Left lobe of liver (tissue), 2 donors: ENCODE measurements at places on chromosomes 16 and 17.

DNA sequence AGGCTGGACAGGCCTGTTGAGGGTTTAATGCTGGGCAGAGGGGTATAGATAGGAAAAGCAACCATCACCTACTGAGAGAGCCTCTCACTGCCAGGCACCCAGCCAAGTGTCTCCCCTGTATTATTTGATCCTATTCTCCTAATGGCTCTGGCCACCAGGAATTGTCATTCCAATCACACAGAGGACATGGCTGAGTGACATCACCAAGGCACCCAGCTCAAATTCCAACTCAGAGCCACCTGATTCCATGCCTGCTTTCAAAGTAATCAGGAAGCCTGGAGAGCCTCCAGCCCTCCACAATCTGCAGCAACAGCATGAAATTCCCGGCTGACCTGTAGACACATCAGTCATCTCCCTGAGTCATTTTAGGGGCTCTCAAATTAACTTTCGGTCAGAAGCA, 368.9 kb upstream of the C16orf82 start:
- DNase-seq, result no peak

DNA sequence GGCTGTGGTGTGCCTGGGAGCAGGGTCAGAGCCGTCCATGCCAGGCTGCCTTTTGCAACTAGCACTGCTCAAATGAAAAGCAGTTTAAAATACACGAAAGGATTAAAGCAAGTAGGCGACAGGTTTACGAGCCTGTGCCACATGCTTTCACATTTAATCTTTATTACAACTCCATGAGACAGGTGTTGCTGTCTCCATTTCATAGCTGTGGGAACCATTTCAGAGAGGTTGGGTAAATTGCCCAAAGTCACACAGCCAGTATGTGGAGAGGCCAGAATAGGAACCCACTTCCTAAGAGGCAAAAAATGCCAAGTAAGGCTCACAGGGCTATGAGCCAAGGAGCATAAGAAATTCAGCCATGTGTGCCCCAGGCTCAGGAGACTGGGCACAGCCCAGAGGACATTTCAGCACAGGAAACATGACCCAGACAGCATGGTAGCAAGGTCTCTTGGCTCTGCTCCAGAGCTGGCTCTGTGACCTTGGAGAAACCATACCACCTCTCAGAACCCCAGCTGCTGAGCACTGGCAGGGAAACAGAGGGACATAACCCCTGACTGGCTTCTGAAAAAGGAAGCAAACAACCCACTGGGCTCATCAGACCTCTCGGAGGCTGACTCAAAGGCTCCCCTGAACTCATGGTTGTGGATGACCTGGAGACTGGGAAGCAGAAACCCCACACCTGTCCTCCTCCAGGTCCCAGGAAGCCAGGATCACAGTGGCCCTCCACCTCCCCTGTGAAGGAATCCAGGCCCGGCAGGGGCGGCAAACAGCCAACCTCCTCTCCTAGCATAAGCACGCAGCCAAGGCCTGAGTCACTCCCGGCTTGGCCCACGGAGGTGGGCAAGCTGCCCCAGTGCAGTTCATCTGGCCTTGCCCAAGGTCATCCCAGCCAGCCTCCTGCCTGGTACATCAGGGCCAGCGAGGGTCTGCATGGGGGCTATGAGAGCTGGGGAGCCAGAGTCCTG, 40.3 kb upstream of the MRPS23 start:
- DNase-seq, result peak; percentile 70

GRCh38 chr16:73147958-73148357, 100.0 kb upstream of the ZFHX3 start:
- DNase-seq, result no peak

DNA sequence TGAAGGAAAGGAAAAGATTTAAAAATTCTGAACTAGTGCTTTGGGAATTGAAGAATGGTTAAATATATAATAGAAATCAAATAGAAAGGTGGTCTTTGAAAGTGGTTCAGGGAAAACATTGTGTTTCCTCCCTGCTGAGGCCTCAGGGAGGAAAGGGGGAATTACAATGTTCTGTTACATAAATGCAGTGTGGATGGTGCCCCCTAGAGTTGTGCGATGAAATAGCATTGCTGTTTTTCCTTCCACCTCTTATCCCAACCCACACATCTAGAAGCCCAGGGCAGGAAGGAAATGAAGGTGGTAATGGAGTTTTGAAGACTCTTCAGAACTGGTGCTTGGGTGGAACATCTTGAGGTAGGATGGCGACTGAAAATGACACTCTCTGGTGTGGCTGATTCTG, 6.4 kb upstream of the TOX3 start:
- no peak for DNase-seq

DNA sequence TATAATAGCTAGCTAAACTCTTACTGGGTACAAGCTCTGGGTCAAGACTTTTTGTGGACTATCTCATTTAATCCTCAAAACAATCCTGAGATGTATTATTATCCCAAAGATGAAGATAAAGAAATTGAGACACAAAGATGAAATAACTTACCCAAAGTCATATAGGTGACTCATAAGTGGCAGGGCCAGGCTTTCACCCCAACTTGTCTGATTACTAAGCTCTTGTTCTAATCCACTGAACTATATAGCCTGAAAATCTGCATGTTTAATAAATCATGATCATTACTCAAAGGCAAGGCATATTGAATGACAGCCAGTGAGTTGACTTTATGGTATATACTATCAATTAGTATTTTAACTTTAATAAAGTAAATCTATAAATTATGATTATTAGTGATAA, 77.4 kb downstream of the SKAP1 start:
- no peak for DNase-seq

GRCh38 chr16:3580686-3581085, 3.5 kb upstream of the NLRC3 start:
- no peak for DNase-seq

- DNase-seq, result peak; percentile 61
Observed at GRCh38 chr17:17313350-17313991, 10.3 kb downstream of the NT5M start.

- DNase-seq, result no peak
Observed at GRCh38 chr16:54118846-54119245, 167.7 kb downstream of the IRX3 start.

- no peak for DNase-seq
Observed at GRCh38 chr17:40382251-40382650, 17.7 kb upstream of the GJD3 start.

- DNase-seq, result no peak
Observed at GRCh38 chr16:87754535-87754934, 11.3 kb downstream of the KLHDC4 start.

DNA sequence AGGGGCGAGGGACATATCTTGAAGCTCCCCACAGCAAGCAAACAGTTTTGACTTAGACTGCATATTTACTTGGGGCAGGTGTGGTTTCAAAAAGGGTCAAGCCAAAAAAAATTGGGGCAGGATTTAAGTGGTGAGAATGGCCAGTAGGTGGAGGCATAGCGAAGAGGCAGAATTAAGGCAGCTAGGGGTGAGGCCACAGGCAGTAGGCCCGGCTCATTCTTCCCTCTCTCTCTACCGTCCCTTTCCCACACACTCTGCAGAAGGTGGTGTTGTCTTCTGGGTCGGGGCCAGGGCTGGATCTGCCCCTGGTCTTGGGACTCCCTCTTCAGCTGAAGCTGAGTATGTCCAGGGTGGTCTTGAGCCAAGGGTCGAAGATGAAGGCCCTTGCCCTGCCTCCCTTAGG, 2.6 kb downstream of the SHBG start:
- DNase-seq, result no peak

- no peak for DNase-seq
Observed at GRCh38 chr17:1729966-1730325, 5.4 kb downstream of the WDR81 start.

- DNase-seq, result no peak
Observed at GRCh38 chr17:76658242-76658662, 14.7 kb upstream of the ST6GALNAC1 start.

DNA sequence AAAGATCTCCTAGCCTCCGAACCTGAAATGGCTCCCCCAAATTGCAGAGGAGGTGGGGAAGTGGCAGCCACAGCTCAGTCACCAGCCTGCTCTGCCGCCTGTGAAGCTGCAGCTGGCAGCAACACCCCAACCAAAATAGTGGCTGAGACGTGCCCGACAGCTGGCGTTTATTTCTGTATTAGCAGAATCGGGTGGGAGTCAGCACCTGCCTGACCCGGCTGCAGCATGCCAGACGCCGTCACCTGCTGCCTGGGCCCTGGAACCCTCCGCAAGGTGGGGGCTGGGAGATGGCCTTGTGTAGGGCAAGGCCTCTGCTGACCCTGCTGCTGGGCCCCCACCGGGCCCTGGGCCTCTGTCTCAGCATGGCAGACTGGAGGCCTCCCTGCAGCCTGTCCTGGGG, 17.5 kb upstream of the PABPN1L start:
- DNase-seq, result no peak

DNA sequence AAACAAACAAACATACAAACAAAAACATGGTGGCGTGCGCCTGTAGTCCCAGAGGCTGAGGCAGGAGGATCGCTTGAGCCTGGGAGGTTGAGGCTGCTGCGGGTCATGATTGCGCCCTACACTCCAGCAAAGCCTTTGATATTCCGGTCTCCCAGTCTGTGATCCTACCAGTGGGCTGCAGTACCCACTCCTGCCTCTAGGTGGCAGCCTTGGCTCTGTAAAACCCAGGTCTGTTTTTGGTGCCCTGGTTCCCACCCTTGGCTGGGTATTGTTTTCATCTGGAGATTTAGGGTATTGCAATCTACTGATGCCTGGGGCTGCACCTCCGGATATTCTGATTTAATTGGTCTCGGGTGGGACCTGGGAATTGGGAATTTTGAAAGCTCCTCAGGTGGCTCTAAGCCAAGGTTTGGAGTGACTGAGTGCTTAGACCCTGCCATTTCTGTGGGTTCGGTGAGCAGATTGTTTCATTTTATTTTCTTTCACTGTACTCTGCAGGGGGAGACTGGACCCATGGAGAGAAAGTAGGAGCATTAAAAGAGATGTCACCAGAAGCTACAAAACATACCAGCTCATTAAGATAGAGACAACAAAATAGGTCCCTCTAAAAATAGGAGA, 40.5 kb downstream of the MYH3 start:
- peak; percentile 74 for DNase-seq

DNA sequence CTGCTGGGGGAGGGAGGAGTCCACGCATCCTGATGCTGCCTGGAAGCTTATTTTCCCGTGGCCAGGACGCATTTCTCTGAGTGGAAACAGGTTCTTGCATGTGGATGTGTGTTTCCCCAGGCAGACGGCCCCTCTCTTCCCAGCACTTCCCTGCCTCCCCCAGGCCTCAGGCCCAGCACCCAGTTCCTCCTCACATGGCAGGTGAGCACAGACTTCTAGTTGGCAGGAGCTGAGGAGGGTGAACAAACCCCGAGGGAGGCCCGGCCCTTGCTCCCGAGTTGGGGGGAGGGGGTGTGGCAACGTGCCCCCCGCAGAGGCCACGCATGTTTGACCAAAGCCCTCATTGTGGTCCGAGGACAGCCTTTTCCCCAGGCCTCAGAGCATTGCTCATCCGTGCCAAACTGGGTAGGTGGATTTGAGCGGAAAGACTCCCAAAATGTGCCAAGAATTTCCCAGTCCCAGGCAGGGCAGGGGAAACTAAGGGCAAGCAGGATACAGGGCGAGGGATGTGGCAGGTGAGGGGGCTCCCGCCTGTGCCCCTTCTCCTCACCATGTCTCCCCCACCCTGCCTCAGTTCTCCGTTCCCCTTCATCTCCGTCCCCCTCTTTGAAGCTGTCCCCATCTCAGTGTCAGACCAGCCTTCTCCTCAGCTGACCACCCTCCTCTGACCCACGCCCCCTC, 1.5 kb upstream of the SPEM1 start:
- no peak for DNase-seq

DNA sequence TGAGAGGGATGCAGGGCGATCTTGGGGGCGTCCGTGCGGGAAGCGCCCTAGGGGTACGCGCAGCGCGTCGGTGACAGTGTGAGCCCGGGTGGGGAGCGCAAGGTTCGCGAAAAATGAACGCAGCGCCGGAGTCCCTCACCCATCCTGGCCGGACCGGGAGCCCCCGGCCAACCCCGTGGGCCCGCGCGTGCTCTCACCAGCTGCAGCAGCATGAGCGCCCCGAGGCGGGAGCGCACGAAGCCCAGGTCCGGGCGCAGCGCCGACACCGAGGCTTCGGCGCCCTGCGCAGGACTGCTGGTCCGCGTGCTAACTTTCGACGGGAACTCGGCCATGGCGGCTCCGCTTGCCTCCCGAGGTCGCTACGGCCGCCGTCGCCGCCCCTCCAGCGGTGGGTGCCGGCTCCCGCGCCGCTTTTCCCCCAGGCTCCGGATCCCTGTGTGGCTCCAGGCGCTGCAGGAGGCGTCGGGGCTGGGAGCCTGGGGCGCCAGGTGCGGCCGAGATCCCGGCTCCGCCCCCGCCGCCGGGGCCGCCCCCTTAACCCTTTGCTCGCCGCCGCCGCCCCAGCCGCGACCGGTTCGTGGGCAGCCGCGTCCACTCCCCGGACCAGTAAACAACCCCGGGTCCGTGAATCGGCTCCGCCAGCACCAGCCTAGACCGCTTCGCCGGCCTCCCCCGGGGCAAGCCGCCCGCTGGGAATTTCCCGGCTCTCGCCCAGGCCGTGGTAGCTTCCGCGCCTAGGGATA, at the start of gene PLLP:
Gene PLLP (minus strand): TSS at position 464 of the 743 bp plus-strand sequence. CDS start 132 bp downstream, at position 332.
- DNase-seq, result peak; percentile 60

DNA sequence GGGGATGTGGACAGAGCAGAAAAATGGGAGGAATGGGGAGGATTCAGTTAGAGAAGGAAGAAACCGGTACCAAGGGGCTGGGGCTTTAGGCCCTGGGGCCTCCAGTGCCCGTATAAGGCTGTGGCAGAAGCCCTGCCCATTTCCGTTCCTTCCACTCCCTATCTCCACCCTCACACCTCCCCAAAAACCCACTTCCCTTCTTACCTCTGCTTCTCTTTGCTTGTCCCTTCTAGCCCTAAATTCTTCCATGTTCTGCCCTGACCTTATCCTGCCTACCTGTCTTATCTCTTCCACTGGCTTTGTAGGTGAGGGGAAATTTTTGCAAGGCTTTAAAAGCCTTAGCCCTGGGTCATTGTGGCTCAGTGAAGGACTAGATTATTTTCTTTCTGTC, 4.1 kb downstream of the RNF167 start:
- no peak for DNase-seq

- DNase-seq, result no peak
Observed at GRCh38 chr17:12947047-12947446, 70.8 kb downstream of the ELAC2 start.

GRCh38 chr17:45953561-45953960, 45.5 kb upstream of the STH start:
- DNase-seq, result no peak

- DNase-seq, result no peak
Observed at GRCh38 chr16:85902366-85903155, 3.6 kb downstream of the IRF8 start.

- DNase-seq, result no peak
Observed at GRCh38 chr16:54519161-54519695, 232.6 kb upstream of the IRX3 start.

- DNase-seq, result no peak
Observed at GRCh38 chr17:29151567-29151966, 28.6 kb downstream of the MYO18A start.

DNA sequence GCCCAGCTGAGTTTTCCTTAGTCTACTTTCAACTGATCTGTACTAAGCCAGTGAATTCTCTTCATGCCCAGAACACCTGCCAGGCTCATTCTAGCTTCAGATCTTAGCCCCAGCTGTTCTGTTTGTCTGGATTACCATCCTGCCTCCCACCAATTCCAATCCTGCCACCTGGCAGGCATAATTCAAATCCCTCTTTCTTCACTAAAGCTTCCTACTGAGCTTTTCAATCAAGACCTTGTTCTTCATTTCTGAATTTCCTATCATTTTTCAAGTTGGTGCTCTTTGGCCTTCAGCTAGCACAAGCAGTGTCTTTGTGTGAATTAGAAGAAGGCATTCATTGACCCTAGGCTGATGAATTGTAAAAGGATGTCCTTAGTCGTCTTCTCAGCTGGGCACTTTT, 357.6 kb downstream of the UTP18 start:
- no peak for DNase-seq
